ENCODE measurements at places on chromosomes 1 and 21. TPM values are rescaled to one million over a fixed set of nuclear protein-coding genes. Genes with fewer than 3 reads are reported as not detected.

The EDARADD gene
- 1.7 TPM for total RNA-seq

The FCRL2 gene
- not detected for total RNA-seq

The RAB42 gene
- total RNA-seq, result 13.5 TPM

The TFF1 gene
- total RNA-seq, result not detected

The DIRAS3 gene
- 13.3 TPM for total RNA-seq

The S100A7A gene
- total RNA-seq, result not detected

The GGPS1 gene
- 35.7 TPM for total RNA-seq

The REN gene
- 1.1 TPM for total RNA-seq

The ARV1 gene
- 22.5 TPM for total RNA-seq

The AMY1C gene
- total RNA-seq, result not detected

The SLC2A5 gene
- total RNA-seq, result 3.5 TPM

The KCNH1 gene
- total RNA-seq, result not detected

Measured in myometrial cell (primary cell).